Diencephalon (tissue), 1 donor: ENCODE measurements at places on chromosomes 5 and 9. TPM values are rescaled to one million over a fixed set of nuclear protein-coding genes. Genes with fewer than 3 reads are reported as not detected.

Gene FREM1
- total RNA-seq, result 3.5 TPM

Gene PCDHA9
- total RNA-seq, result 11.3 TPM

Gene NR3C1
- total RNA-seq, result 39.7 TPM

Gene SPACA9
- total RNA-seq, result 5.1 TPM

Gene SAP30L
- total RNA-seq, result 19.4 TPM

Gene SYNPO
- total RNA-seq, result 6.0 TPM

Gene CDH10
- 48.2 TPM for total RNA-seq

Gene TXNDC8
- total RNA-seq, result not detected

Gene MARCHF3
- total RNA-seq, result 25.1 TPM

Gene SDHA
- total RNA-seq, result 81.9 TPM

Gene AK8
- total RNA-seq, result 3.5 TPM

Gene GAPT
- 0.92 TPM for total RNA-seq

Gene FOXI1
- not detected for total RNA-seq

Gene SPATA31C1
- not detected for total RNA-seq

Gene JAKMIP2
- 55.6 TPM for total RNA-seq

Gene GLRA1
- total RNA-seq, result 5.5 TPM

Gene TAF9
- total RNA-seq, result 67.1 TPM

Gene GRK6
- total RNA-seq, result 25.4 TPM

Gene TMEFF1
- 46.6 TPM for total RNA-seq

Gene VPS13A
- total RNA-seq, result 53.7 TPM

Gene CRHBP
- total RNA-seq, result 17.8 TPM

Gene SLC6A7
- total RNA-seq, result 20.5 TPM

Gene AIF1L
- 24.9 TPM for total RNA-seq

Gene SHOC1
- not detected for total RNA-seq

Gene PIK3R1
- total RNA-seq, result 87.4 TPM

Gene TMEM252
- not detected for total RNA-seq

Gene ECSCR
- total RNA-seq, result 11.3 TPM

Gene SAXO1
- total RNA-seq, result not detected

Gene ORM2
- not detected for total RNA-seq

Gene KCNIP1
- total RNA-seq, result 51.2 TPM

Gene TNFSF15
- 0.23 TPM for total RNA-seq

Gene IL4
- not detected for total RNA-seq

Gene SLC23A1
- total RNA-seq, result 0.69 TPM

Gene WWC1
- total RNA-seq, result 36.2 TPM

Gene GRHPR
- 73.1 TPM for total RNA-seq

Gene PLPP6
- 17.1 TPM for total RNA-seq

Gene STPG3
- total RNA-seq, result not detected

Gene HTR1A
- total RNA-seq, result 5.5 TPM

Gene PRR16
- 6.5 TPM for total RNA-seq

Gene ZNF367
- 6.2 TPM for total RNA-seq

Gene C5
- 6.9 TPM for total RNA-seq

Gene GOLM1
- 124 TPM for total RNA-seq

Gene C5orf63
- total RNA-seq, result 9.5 TPM

Gene LHX3
- total RNA-seq, result not detected

Gene N4BP3
- 12.5 TPM for total RNA-seq
